ENCODE measurements at places on chromosomes 2 and 18.

DNA sequence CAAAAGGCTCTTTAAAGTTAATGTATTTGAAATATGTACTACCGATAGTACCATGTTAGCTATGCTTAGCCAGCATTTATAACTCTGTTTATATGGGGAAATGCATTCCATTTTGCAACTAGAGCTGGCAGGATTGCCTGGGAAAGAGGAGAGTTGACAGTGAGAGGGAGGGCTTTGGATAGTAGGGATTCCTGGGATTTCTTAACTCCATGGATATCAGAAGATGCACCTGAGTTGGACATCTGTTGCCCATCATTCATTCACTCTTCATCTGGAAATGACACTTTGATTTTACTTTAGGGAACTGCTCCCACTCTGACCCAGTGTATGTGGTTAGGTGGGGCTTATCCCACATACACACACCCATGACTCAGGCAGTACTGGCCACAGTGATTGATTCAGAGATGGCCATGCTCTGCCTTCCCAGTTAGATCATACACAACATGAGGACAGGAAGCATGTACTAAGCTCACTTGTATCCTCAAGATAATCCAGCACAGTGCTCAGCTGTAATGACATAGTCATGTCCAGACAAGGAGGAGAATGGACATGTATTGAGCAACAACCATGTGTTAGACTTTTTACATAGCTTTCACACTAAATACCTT lies 248.8 kb downstream of the MREG start:
- no peak for DNase-seq

DNA sequence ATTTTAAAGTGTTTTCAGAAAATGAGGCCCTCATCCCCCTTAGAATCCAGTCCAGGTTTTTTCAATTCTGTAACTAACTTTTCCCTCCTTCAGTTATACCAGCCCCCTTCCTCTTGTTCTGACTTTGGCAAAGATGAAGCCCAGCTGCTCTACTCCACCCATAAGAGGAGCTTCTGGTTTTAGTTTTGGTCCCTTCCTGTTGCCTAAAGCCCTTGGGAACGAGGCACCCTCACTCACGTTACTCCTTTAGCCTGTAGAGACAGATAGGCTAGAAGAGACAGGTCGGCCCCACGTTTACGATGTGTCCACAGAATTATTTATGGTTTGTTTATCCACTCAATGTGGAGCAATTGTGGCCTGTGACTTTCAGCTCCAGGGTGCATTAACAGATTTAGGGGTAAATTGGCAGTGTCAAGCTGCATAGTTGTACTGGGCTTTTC lies 454.2 kb upstream of the TNP1 start:
- no peak for DNase-seq

DNA sequence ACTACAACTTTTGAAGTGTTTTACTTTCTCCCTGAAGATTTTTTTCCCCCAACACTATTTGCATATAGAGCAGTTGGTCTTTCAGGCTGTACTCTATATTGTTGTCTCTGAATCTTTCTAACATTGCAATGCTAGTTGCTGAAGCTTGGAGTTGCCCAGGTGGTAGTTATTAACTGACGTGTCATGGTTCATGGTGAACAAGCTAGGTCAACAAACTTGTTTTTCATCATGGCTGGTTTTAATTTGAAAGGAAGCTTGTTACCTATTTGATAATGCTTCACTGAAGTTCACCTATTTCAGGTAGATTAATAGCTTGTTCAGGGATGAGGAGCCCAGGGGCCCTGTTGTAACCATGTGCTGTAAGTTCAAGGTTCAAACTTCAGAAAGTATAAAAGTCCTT lies 158.8 kb upstream of the ZEB2 start:
- DNase-seq, result no peak

- no peak for DNase-seq
These were observed 1080.7 kb upstream of the CELF4 start for GRCh38 chr18:38646296-38646695.

DNA sequence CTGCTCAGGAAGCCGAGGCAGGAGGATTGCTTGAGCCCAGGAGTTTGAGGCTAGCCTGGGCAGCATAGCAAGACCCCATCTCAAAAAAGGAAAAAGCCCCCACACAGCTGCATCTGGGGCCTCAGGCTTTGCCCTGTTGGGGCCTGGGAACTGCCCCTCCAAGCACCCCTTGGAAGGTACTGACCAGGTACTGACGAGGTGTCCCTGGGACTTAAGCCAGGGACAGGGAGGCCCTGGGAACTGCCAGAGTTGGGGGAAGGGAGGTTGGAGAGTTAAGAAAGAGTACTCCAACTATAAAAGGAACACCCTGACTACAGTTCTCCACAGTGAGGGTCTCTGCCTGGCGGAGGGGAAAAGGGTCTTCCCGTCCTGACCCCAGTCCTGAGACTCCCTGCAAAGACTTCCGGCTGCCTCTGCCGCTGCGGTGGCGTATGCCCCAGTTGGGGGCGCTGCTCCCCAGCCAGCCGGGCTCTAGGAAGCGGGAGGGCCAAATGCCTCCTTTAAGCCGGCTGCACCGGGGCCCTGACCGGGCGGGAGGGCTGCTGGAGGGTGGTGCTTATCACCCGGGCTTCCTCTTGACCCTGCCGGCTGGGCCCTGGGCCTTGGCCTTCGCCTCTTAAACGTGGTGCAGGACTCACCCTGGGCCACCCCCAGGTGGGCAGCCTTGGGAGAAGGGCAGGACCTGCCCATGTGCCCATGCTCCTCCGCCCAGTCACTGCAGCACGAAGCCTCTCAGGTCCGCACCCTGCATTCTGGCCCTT lies 12.8 kb downstream of the SLC30A3 start:
- DNase-seq, result peak; percentile 23

GRCh38 chr18:48159816-48160215 lies 229.4 kb upstream of the SMAD2 start:
- DNase-seq, result no peak

DNA sequence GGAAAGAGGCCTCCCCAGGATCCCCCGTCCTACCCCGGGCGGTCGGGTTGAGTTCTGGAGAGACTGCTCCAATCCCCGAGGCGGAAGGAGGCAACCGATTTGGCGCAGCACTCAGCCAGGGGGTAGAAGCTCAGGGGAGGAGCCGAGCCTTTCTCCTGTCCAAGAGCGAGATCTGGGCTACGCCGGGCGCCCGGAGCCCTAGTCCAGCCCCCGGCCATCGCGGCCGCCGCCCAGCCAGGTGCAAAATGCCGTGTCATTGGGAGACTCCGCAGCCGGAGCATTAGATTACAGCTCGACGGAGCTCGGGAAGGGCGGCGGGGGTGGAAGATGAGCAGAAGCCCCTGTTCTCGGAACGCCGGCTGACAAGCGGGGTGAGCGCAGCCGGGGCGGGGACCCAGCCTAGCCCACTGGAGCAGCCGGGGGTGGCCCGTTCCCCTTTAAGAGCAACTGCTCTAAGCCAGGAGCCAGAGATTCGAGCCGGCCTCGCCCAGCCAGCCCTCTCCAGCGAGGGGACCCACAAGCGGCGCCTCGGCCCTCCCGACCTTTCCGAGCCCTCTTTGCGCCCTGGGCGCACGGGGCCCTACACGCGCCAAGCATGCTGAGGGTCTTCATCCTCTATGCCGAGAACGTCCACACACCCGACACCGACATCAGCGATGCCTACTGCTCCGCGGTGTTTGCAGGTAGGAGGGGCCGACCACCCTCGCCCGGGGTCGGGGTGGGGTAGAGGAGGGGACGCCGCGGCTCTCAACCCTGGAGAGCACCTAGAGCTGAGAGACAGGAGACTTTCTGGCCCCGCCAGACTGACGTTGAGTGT lies at the start of gene DYSF:
TSS of gene DYSF (plus strand) at position 158 of the 817 bp plus-strand sequence.
- no peak for DNase-seq

DNA sequence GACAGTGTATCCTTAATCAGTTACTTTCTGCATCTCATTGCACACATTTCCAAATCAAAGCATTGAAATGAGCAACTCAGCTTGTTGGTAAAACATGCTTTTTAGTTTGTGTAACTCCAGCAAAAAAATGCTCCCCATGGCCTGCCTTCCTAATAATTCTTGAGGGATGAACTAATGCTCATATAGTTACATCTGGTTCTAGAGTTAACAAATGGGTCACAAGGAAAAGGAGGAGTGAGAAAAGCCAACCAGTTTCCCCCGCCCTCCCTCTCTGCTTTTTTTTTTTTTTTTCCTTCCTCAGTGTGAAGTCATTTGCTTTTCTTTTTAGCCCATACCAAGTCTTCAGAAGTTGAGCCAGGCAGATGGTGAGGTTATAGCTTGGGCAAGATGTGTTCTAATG lies 231.7 kb downstream of the MTX2 start:
- no peak for DNase-seq

- DNase-seq, result no peak
These were observed 198.0 kb downstream of the HDAC4 start for GRCh38 chr2:239202836-239203235.

GRCh38 chr18:10041180-10041579 lies 127.4 kb downstream of the VAPA start:
- no peak for DNase-seq

DNA sequence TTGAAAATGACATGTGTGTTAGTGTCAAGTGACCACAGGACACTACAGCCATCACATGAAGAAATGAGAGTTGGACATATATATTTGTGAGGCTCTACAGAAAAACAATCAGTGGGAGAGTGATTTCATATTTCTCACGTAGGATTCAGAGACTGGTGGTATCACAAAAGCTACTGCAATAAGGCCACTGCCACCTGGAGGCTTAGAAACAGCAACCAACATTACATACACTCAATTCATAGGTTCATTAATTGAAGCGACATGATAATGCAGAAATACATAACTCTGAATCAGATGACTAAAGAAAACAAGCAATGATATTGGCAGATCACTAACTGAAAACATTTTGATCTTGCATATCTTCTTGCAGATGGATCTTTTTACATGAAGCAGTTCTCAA lies 248.1 kb upstream of the KLHL14 start:
- no peak for DNase-seq

GRCh38 chr2:11598228-11598731 lies 64.4 kb downstream of the GREB1 start:
- DNase-seq, result peak; percentile 44

DNA sequence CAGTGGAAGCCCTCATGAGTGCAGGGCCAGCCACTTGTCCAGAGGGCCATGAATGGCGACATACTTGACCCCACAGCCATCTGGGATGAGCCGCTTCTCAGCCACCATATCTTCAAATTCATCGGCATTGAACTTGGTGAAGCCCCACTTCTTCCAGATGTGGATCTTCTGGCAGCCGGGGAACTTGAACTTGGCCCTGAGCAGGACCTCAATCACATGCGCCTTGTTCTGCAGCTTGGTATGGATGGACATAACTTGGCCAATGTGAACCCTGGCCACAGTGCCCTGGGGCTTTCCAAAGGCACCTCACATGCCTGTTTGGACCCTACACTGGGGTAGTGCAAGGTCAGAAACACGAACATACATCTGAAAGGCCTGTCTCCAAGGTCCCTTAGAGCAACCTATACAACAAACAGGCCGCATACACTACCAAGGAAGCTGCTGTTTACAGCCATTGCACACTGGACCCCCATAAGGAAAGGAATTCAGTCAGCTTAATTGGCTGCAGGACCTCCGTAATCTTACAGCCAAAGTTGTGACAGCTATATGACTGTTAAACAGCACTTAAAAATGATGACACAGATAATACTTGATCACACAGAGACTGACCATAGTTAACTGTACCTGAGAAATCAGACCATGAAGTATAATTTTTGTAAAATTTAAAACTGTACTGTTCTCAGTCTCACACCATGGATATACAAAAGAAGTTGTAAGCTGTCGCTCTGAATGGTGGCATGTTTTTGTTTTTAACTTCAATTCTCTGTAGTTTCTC lies 53.8 kb downstream of the USP34 start:
- DNase-seq, result no peak

- DNase-seq, result no peak
These were observed 17.0 kb upstream of the RBMS1 start for GRCh38 chr2:160510617-160511016.

DNA sequence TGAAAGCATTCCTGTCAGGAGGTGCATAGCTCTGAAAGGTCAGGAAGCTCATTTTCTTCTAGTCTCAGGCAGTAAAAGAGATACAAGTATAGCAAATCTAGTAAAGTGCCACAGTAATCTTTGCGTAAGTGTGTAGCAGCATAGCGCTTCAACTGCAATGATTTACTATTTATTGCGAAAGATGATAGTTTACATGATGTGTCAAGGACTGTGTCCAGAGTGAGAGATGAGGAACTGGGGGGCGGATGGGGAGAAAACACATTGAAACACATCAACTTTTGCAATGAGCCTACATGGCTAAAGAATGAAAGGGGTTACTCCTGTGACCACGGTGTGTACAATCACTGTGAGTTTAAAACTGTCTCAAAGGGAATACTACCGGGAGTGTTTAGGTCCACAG lies 644.4 kb downstream of the GALR1 start:
- no peak for DNase-seq

GRCh38 chr2:237485844-237486243 lies 1.2 kb upstream of the MLPH start:
- DNase-seq, result no peak

- DNase-seq, result no peak
These were observed 102.2 kb upstream of the UXS1 start for GRCh38 chr2:106296182-106296815.

- DNase-seq, result peak; percentile 42
These were observed 83.5 kb downstream of the INO80D start for GRCh38 chr2:206002440-206002839.

- DNase-seq, result no peak
These were observed 190.7 kb downstream of the WDR7 start for GRCh38 chr18:56841836-56842235.

- DNase-seq, result no peak
These were observed 11.3 kb upstream of the ARHGEF4 start for GRCh38 chr2:130825231-130825965.

GRCh38 chr2:158967731-158968395 lies 577 bp upstream of the TANC1 start:
- DNase-seq, result peak; percentile 77

- DNase-seq, result no peak
These were observed 61.2 kb upstream of the GPC1 start for GRCh38 chr2:240374085-240374907.

- DNase-seq, result no peak
These were observed 481.2 kb downstream of the NUP35 start for GRCh38 chr2:183605440-183605839.

GRCh38 chr2:152380261-152381055 lies 45.5 kb downstream of the FMNL2 start:
- no peak for DNase-seq

GRCh38 chr2:129766374-129766993 lies 213.0 kb upstream of the RAB6C start:
- DNase-seq, result no peak

DNA sequence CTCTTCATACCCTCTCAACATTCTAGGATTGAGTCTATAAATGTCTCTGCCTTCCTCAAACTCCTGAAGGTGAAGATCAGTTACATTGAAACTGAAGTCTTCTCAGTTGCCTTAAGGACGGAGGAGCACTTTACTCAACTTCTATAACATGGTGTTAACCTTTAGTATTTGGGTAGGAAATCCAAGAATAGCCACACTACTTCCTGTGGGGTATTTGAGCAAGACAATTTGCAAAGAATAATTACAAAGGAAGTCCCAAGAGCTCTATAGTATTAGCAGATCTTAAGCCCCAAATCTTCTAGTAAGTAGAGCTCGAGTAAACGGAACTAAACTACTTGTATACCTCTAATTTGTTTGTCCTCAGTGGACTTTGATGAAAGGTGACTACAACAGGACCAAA lies 80.9 kb downstream of the SP100 start:
- DNase-seq, result no peak

- DNase-seq, result no peak
These were observed 118.3 kb upstream of the KLHL14 start for GRCh38 chr18:32891130-32891529.
